ENCODE measurements at places on chromosomes 3 and 15.

DNA sequence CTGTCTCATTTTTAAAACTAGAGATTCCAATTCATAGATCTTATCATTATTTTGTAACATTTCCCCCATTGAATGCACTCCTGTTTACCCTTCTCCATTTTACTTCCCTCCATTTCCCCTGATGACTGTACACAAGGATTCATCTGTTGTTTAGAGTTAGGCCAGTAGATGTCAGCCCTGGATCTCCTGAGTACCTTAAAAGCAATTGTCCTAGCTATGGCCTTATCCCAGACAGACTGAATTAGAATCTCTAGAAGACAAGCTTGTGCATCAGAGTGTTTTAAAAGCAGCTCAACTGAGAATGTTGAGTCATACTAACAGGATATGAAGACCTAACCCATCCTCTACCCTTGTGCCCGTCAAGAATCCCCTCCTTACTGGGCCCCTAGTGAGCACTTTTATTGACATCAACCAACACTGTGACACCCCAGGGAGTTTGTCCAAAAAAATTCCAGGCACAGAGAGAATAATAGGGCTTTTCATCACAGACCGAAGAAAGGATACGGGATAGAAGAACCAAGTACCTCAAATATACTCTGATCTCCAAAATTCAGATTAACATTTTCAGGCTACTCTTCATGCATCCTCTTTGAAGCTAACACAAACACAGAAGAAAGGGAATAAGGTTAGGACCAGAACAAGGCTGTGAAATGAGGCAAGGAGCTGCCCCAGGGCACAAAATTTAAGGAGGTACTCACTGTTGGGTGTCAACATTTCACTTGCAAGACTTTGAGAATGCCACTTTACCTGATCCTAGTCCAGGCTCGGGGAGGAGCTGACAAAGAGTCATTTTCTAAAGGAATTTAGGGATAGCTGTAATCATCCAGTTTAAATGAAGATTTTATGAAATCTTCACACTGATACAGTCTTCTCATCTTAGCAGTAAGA, 17.1 kb downstream of the ZBED2 start:
- peak; percentile 87 for DNase-seq

- DNase-seq: no peak
These were observed 24.2 kb upstream of the NEO1 start for GRCh38 chr15:73028031-73028430.

DNA sequence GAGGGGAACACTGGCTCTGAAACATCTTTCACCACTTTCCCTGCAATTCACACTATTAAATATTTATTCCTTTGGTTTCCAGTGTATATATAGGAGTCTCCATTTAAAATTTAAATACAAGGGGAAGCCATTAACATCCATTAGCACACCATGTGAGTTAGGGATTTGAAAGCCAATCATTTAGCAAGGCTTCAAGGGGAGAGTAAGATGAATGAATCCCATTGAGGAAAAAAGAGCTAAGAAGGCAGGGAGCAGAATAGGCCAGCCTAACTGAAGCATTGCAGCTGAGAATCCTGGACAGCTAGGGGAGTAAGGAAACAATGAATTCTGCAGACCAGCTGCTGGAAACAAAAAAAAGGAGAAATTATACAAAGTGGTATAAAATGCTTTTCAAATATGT, 426.1 kb downstream of the IL5RA start:
- no peak for DNase-seq

GRCh38 chr3:171840811-171841619, 2.1 kb upstream of the TMEM212 start:
- DNase-seq: no peak

GRCh38 chr3:6449099-6449498, 411.8 kb upstream of the GRM7 start:
- no peak for DNase-seq

- DNase-seq: no peak
These were observed 281.9 kb upstream of the C2CD4B start for GRCh38 chr15:62446984-62447383.

Data from EL (cell line).